ENCODE measurements at places on chromosomes 6 and 20.

DNA sequence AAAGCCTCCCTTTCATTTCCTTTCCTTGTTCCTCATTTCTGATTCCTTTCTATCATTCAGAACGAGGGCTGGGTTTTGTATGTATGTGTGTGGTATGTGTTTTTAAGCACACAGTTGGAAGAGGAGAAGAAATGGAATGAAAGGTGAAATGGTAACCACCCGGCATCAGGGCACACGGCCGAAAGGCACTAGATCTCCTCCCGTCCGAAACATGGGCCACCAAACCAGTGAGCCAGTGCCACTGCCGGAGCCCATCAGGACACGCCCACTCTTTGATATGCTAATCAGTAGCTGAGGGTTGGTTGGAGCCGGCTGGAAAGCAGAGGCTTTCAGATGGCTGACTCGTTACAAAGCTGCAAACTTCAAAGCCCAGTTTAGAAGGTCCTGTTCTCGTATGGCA is 228.6 kb upstream of the JARID2 start:
- DNase-seq = no peak

- DNase-seq = no peak
Measured at GRCh38 chr6:106156863-106157262, 70.7 kb downstream of the PRDM1 start.

DNA sequence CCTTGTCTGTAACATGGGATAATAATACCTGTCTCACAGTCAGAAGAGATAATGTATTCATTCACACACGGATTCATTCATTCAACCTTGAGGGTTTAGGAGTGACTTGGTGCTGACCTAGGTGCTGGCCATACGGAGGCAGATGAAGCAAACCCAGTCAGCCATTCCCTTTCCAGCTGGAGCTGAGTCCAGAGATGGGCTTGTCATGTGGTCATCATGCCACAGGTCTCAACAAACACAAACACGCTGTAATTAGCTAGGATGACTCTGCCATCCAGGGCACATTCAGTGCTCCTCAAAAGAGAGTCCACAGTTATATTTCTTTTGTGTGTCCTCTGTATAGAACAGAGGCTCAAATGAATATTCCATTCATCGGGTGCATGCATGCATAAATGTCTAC is 19.5 kb upstream of the PRELID3B start:
- no peak for DNase-seq

DNA sequence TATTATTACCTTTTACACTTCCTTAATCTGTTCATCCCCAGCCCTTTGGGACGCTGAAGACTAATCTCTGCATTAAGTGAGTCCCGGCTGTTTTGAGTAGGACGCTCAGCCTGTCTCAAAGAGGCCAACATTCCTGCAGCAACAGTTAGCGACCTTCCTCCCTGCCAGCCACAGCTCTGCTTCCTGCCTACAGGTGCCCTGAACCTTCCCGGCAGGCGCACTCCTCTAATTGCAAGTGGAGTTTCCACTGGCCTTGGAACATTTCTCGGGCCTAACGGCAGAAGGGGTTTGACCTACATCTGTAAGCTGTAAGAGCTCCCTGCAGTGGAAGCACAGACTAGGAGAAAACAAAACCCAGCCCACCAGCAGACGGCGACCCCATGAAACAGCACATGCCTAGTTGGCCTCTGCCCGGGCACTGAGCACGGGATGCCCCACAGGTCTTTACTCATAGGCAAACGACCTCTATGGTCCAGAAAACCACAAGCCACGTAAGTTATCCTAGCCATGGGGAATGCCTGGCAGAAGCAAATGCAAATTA is 137.9 kb downstream of the DTNBP1 start:
- no peak for DNase-seq

- no peak for DNase-seq
Measured at GRCh38 chr20:7772371-7772770, 167.9 kb downstream of the HAO1 start.

- no peak for DNase-seq
Measured at GRCh38 chr6:101722991-101723579, 329.6 kb downstream of the GRIK2 start.

DNA sequence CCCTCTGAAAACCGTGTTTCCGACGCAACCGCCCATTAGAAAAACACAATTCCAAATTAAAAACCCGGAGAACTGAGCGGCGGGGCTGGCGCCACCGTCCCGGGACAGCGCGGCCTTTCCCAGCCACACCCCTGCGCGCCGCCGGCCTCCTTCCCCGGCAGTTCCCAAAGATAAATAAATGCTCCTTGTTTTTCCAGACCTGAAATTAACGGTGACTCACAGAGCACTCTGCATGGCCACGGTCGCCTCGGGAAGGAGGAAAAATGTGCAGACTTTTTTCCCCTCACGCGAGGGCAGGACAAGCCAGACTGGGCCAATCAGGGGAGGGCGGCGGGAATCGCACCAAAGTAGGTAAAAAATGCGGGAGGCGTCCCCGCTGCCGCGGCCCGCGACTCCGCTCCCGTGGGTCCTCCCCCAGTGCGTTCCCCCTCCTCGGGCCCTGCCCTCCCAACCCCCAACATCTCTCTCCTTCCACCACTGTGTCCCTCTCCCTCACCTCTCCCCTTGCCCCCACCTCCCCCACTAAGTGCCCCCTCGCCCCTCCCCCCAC is 828 bp upstream of the DSTN start:
- DNase-seq = no peak

DNA sequence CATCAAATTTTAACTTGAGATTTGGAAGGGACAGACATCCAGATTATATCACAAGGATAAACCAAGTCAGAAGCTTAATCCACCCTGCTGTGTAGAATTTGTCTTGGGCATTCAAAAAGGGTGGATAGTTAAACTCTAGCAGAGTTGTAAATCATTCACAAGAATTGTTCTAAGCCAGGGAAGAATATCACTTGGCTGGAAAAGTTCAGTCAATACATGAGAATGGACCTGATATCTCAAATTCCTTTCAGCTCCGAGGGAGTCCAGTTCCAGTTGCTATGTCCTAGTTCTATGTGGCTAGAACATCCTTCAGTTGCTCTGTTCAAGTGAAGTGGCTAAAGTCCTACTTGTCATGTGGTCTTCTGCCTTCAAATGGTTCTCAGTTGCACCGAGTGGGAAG is 351.8 kb upstream of the JARID2 start:
- DNase-seq = no peak

GRCh38 chr6:110043366-110043994 is 65.4 kb downstream of the GPR6 start:
- DNase-seq = no peak

DNA sequence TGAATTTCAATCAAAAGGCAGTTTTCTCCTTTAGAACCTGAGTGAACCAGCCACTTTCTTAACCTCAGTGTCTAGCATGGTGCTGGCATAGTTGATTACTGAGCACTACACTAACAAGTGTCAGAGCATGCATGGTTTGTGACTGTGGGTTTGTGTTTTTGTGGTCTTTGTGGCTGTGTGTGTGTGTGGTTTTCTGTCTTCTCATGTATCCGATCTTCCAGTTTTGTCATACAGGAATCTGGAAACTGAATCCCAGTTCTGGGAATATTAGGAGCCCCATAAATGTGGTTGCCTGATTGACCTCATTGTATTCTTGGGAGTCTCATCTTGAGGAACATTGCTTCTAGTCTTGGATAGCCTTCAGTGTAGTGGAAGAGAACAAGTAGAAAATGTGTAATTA is 73.7 kb downstream of the ESR1 start:
- DNase-seq = no peak
